ENCODE measurements at places on chromosomes 2 and 18. TPM values are rescaled to one million over a fixed set of nuclear protein-coding genes. Genes with fewer than 3 reads are reported as not detected.

DNA sequence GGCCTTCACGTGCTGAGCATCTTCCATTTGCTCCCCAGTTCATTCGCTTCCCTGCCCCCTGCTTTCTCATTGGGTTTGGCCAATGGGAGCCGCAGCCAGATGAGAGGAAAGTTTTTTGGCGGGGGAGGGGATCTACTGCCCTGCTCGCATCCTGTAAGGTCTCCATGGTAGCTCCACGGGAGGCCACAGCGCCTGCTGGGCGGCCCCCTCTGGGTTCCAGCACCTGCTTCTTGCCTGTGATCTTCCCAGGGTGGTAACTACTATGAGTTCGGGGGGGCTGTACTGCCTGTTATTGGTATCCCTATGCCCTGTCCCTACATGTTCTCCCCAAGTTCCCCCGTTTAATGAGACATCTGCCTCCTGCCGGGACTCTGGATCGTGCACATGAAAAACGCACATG lies 57.2 kb downstream of the INPP5D start:
- no peak for DNase-seq

GRCh38 chr2:31535768-31536167 lies 45.0 kb downstream of the SRD5A2 start:
- no peak for DNase-seq

DNA sequence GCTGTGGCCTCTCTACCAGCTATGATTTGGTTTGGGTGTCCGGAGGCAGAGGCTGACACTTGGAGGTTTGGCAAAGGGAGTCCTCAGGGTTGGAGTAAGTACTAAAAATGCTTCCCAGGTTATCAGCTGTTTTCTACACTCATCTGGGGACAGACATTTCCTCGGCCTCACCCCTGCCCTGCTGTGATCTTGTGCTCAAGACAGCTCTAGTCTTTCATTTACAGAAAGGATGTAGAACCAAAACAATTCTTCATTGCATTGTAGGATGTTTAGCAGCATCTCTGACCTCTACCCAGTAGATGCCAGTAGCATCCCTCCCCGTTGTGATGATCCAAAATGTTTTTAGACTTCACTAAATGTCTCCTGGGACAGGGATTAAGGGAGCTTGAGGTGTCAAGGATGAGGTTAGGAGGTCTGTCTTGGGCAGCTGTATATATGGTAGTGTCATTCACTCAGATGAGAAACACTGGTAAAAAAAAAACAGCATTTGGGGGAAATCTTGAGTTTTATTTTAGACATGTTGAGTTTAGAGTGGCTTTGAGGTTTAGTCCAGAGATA lies 26.6 kb downstream of the CD28 start:
- DNase-seq = no peak

DNA sequence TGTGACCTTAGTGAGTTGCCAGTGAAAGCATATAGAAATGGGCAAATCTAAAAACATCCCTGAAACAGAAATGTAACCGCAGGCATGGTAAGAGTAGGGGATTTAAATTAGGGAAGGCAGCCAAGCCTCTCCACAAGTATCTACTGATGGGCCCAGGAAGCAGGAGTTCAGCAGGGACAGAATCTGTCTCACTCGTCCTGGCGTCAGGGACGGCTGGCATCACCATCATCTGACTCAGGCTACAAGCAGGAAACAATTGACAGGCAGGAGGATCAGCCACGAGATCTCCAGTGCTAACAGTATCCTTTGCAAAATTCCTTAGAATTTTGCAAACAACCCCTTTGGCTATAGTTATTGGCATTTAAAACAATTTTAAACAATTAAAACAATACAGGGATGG lies 61.3 kb downstream of the SMAD4 start:
- no peak for DNase-seq

- no peak for DNase-seq
These were observed 8.9 kb downstream of the HJURP start for GRCh38 chr2:233845301-233846060.

DNA sequence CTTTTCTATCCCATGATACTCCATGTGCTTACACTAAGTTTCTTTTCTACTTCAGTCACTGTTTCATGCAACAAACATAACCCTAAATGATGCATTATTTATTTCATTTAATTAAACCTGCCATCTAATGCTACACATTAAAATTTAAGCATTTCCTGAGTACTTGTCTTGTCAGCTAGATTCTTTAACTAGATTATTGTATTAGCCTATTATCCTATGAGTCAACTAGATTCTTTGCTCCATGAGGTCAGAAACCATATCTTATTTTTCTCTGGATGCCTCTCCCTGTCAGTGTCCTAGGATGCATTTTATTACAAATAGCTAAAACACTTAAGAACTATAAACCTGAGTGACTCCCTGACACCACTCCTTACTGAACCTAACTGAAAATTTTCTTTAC lies 652.4 kb downstream of the SLC4A3 start:
- DNase-seq = no peak

Gene APLF
- 2.7 TPM for total RNA-seq

Gene METAP1D
- total RNA-seq = 33.0 TPM

Gene OTOS
- total RNA-seq = not detected

Data from Peyer's patch (tissue), 4 donors.